ENCODE measurements at places on chromosomes 7 and 10.

- DNase-seq, result no peak
These were observed 263.0 kb downstream of the GRID1 start for GRCh38 chr10:86103391-86104101.

DNA sequence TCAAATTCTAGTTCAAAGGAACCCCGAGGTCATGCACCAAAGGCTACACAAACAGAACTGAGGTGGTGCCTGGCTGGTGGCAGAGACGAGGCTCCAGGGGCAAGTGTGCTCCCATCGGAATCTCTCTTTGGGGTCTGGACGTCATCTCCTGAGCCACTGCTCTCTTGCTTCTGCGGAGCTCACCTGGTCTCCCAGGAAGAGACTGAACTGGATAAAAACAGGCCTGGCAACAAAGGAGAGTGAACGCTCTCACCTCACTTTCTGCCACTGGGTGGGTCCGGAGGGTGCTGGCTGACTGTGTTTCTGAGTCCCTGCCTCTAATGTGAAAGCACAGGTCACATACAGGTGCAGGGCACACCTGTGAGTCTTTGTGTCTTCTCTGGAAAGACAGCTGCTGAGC, 22.4 kb downstream of the VIPR2 start:
- DNase-seq, result no peak

GRCh38 chr7:386385-386784, 96.4 kb downstream of the FOXL3 start:
- no peak for DNase-seq

DNA sequence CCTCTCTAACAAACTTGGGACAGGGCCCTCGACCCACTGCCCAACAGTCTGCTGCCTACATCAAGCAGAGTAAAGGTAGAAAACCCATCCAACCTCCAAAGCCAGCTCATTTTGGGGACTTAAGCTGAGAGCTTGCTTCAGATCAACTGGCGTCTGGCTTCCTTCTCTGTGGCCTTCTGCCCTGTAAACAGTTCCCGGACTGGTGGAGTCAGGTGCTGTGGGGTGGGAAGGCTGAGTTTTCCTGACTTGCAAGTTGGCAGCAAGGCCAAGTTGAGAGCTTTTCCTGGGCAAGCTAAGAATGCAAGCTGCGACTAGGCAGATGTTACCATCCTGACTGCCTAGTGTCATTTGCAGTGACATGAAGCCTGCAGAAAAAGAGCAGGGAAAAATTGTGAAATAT, 3.7 kb downstream of the GALNT17 start:
- DNase-seq, result no peak

DNA sequence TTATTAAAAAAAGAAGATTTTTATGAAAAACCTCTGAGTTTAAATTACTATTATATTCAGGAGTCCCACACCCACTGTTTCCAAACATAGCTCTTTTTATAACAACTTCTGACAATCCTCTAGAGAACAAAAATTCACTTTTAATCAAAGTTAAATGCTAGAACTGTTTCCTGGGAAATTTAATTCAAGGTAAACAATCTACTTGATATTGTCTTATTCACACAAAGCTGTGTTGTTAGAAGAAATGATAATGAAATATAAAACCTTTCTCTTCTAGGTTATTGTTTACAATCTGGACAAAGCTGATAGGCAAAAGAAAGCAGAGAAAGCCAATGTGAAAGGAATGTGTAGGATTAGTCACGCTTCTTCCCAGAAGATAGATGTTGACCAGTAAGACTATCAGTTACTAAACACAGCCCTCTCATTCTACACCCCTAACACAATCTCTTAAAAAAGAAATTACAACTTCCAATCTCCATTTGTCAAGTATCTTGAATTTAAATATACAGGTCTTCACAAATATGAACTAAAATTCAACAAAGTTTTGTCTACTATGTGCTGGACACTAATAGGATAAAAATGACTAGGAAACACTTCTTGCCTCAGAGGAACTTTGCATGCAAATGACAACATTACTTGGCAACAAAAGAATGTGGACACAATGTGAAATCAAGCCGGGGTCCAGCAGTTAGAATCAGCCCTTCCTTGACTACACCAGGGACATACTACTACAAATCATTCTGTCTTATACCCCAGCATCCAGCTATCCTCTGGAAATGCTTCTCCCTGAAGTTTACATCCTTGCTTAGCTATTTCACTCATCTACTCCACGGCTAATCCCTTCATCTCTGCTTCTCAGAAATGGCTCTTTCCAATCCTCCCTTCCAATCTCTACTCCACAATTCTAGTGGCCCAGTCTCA, 123.7 kb downstream of the IMMP2L start:
- DNase-seq, result no peak

DNA sequence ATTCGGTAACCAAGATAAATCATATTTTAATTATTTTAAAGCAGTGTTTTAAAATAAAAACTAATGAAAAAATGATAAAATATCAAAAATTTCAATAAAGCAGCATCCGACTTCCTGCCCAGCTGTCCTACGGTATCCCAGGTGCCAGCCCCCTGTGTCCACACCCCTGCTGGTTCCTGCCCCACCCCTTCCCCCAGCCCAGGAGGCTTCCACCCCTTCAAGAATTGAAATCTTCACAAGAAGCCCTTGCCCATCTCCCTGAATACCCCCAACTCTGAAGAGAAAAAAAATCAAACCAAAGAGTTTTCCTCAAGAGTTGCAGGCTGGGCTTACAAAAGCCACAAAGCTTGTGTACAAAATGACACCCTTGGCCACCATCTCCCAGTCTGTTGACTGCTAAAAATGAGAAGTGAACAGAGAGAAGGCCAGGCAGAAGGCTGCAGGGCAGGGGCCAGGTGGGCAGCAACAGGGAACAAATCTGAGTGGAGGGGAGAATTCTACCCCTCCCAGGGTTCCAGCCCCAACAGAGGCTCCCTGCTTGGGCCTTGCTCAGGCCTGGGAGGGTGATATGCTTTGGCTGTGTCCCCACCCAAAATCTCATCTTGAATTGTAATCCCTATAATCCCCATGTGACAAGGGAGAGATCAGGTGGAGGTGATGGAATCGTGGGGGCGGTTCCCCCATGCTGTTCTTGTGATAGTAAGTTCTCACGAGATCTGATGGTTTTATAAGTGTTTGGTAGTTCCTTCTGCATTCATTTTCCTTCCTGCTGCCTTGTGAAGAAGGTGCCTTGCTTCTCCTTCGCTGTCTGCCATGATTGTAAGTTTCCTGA, 14.5 kb downstream of the GPRIN2 start:
- no peak for DNase-seq

- no peak for DNase-seq
These were observed 43.2 kb upstream of the TES start for GRCh38 chr7:116167177-116167576.

DNA sequence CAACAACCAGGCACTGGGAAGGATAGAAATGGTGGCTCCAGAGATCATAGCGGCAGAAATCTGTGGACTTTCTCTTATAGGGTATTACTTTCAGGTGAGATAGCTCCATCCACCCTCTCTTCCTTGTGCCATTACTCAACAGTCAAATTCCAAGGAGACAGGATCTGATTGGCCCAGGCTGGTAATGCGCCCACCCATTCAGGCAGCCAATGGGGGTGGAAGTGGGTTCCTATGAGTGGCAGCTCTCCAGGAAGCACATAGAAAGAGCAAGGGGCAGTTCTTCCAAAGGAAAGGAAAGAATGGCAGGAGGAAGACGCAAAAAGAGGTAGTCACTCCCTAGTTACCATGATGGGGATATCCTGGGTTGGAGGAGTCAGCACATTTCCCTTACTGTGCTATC, 94.4 kb downstream of the STRA8 start:
- no peak for DNase-seq

- no peak for DNase-seq
These were observed 91.0 kb upstream of the COL1A2 start for GRCh38 chr7:94303695-94304094.

DNA sequence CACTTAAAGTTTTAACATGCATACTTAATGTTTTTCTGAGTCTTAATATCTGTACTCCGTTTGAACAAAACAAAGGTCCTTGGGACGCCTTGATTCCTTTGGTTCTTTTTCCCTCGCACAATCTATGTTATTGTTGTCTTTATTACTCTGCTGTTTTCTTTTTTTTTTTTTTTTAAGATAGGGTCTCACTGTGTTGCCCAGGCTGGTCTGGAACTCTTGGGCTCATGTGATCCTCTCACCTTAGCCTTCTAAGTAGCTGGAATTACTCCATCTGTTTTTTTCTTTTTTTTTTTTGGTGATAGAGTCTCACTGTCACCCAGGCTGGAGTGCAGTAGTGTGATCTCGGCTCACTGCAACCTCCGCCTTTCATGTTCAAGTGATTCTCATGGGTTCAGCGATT, 13.2 kb downstream of the MLLT10 start:
- no peak for DNase-seq

DNA sequence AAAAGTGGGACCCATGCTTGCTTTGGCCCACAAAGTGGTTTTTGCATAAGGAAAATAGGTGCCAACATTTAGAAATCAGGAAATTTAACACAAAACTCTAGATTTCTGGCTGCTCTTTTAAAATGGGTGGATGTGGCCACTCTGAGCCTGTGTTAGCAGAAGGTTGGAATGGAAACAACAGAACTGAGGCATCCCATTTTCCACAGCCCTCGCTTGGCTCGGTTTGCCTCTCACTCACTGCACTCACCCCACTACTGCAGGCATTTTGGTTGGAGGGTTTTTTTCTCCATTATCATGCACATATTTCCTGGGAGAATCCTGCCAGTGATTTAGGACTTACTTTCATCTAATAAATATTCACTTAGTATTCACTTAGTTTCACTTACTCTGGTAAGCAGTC, 178.9 kb downstream of the BICC1 start:
- DNase-seq, result no peak

DNA sequence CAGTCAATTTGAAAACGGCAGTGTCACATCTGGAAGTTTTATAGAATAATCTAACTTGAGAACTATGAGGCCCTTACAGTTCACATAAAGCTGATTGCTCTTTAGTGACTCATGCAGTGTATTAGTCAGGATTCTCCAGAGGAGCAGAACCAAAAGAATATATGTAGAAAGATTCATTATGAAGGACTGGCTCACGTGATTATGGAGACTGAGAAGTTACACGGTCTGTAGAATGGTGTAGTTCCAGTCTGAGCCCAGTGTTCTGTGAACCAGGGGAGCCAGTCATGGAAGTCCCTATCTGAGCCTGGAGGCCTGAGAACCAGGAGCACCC, 21.5 kb downstream of the RBM33 start:
- no peak for DNase-seq

- DNase-seq, result no peak
These were observed 13.3 kb downstream of the FAM107B start for GRCh38 chr10:14761372-14761771.

- no peak for DNase-seq
These were observed 20.5 kb upstream of the RASGEF1A start for GRCh38 chr10:43287056-43288007.

DNA sequence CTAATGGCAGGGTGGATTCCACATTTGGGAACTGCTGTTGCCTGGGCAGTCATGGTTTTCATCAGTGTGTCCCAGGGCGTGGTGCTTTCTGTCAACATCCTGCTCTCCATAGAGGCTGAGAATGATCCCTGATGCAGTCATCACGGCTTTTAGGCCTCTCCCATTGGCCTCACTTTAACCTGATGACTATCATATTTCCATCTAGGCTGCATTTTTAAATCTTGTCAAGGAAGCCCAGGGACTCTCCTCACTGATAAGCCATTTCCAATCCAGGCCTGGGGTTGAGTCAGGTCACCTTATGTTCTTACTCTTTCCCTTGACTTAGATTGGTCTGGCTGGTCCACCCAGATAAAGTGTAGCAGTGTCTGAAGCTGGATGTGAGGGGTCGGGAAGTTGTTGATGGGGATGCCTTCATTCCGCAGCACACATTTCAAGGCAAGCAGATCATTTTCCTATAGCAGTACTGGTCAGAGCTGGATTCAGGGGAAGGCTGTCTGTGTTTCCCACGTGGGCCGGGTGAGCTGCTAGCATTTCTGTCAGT, 177.0 kb downstream of the AUTS2 start:
- no peak for DNase-seq

GRCh38 chr10:16141499-16141898, 281.2 kb upstream of the MINDY3 start:
- DNase-seq, result no peak

DNA sequence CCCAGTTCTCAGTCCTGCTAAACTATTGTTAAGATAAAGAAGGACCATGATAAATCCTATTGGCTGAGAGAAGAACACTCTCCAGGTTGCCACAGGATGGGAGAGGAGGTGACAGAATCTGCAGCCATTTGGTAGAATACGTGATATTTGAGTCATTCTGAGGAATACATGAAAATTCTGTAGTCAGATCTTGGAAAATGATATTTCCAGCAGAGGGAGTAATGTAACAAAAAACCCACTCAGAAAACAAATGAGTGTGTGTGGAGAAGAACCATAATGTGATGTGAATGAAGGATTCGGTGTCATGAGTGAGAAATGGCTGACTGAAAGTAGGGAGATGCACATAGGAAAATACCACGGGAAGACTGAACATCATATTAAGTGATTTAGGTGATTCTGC, 128.5 kb upstream of the PFKP start:
- no peak for DNase-seq

DNA sequence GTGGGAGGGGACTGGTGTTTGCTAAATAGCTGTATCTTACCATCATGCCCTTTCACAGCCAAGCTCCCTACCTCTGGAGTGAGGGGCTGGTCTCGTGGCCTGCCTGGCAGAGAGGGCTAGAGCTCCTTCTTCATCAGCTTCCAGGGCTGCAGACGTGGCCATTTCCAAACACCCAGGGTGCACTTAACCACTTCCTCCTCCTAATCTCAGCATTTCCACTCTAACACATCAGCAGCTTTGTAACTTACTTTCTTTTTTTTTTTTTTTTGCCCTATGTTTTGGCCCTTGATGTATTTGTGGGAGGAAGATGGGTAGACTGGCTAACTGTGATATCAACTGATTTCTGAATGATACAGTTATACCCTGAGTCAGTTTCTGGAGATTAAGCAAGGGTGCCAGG, 27.4 kb downstream of the LRRC4 start:
- DNase-seq, result no peak

GRCh38 chr10:78384049-78384431, 350.4 kb downstream of the RPS24 start:
- DNase-seq, result no peak

GRCh38 chr7:86094166-86094669, 549.5 kb upstream of the GRM3 start:
- DNase-seq, result no peak

DNA sequence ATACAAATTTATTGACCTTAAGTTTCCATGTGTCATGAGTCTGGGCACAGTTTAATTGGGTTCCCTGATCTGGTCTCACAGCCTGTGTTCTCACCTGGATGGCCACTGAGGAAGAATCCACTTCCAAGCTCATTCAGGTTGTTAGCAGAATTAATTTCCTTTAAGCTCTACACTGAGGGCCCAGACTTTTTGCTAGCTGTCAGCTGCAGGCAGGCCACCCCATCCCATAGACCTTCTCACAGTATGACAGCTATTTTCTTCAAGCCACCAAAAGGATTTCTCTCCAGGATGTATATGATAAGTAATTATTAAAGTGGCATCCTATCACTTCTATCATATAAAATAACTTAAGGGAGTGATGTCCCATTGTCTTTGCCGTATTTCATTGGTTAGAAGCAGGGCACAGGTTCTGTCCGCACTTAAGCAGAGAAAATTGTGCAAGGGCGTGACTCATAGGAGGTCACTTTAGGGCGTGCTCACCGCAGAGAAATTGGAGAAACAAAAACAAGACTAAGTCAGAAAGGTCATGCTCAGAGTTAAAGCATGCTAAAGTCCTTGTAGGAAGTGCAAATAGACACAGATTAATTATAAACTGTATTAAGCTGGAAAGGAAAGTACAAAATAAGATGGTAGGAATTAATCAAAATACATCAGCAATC, 109.9 kb downstream of the AHR start:
- DNase-seq, result no peak

- DNase-seq, result no peak
These were observed 15.9 kb downstream of the XRCC2 start for GRCh38 chr7:152660021-152660420.

All from stimulated activated CD8-positive, alpha-beta memory T cell treated with anti-CD3 and anti-CD28 coated beads, Interleukin-4, amount 100 ng/mL, for 4 hours (primary cell).